ENCODE measurements at places on chromosomes 6 and 20.

DNA sequence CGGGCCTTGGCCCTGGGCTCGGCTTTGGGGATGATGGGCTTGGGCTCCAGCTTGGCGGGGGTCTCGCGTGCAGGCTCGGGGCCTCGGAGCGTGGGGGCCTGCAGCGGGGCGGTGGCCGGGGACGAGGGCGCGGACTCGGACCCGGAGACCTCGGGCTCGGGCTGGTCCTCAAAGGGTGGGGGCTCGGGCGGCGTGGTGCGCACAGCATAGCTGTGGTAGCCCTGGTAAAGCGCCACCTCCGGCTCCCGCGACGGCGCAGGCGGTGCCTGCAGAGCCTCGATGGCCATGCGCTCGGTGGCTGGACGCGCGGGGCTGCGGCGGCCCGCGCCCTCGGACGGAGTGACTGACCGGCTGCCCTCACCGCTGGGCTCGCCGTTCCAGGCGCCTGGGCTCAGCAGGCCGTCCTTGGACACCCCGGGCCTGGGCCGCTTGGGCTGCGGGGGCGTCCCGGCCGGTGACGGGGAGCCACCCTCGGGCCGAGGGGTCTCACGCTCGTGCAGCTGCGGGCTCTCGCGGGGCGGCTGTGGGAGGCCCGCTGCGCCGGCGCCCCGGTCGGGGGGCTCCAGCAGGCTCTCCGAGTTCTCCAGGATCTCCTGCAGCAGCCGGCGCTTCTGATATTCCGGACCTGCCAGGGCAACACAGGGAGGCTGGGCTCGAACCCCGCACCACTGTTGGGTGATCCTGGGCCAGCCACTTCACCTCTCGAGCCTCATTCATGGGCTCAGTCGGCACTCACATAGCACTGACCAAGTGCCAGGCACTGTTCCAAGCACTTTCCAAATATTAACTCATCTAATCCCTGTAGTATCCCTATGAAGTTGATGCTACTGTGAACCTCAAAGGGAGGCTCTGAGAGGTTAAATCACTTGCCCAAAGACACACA, 71.0 kb downstream of the JPH2 start:
- H3K27ac ChIP-seq = no peak overlapping the region
- DNase-seq = no peak
- H3K36me3 ChIP-seq = no peaks in the 10 kb centered on the region

GRCh38 chr6:150184850-150185731, 42.2 kb downstream of the PPP1R14C start:
- H3K27me3 ChIP-seq = peaks cover 10% of the 10 kb centered on the region
- H3K27ac ChIP-seq = no peak overlapping the region
- DNase-seq = no peak

- H3K27me3 ChIP-seq = no peaks in the 10 kb centered on the region
- H3K4me3 ChIP-seq = no peak overlapping the region
- DNase-seq = no peak
- no peaks in the 10 kb centered on the region for H3K4me1 ChIP-seq
- no peaks in the 10 kb centered on the region for H3K36me3 ChIP-seq
These were observed 256.7 kb downstream of the PKHD1 start for GRCh38 chr6:51830666-51831065.

DNA sequence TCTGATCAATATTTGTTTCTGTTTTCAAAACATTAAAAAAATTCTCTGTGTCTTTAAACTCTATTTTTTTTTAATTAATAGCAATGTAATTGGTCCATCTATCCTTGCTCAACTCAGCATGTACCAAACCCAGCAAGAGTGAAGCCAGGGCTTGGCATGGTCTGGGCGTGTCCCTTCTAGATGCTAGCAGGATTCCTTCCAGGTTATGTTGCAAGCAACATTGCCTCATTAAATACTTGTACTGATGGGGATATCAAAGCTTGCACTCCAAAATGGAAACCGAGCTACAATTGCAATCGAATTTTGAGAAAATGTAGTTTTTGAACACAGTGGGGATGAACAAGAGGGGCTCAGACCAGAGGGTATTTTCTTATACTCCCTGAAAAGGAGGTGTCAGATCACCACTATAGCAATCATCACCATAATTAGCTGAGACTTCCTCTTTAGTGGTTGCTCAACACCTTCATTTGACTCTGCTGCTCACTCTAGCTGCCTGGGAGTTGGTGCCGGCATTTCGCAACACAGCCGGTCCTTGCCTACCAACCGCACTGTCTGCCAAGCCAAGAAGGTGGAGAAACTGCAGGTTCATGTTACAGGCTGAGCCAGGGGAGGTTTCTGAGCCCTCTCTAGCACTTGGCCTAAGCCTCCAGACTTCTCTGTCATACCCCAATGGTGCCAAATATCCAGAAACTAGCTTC, 67.8 kb upstream of the RALGAPA2 start:
- no peak for DNase-seq
- no peak overlapping the region for H3K4me3 ChIP-seq
- no peaks in the 10 kb centered on the region for H3K4me1 ChIP-seq
- H3K27me3 ChIP-seq = peaks cover 3% of the 10 kb centered on the region

DNA sequence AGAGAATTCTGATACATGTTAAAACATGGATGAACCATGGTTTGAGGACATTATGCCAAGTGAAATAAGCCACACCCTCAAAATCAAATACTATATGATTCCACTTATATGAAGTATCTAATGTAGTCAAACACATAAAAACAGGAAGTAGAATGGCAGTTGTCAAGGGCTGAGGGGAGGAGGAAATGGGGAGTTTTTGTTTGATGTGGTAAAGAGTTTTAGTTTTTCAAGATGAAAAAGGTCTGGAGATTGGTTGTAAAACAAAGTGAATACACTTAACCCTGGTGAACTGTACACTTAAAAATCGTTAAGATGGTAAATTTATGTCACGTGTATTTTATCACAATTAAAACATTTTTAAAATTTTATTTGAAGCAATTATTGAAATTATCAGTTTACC, 127.4 kb upstream of the GRIK2 start:
- H3K4me1 ChIP-seq = no peaks in the 10 kb centered on the region
- no peaks in the 10 kb centered on the region for H3K27me3 ChIP-seq
- H3K4me3 ChIP-seq = no peak overlapping the region
- DNase-seq = no peak
- H3K36me3 ChIP-seq = no peaks in the 10 kb centered on the region
- H3K27ac ChIP-seq = no peak overlapping the region

GRCh38 chr6:30543821-30544220, 12.5 kb downstream of the GNL1 start:
- peaks cover 23% of the 10 kb centered on the region for H3K36me3 ChIP-seq
- no peak for DNase-seq
- no peaks in the 10 kb centered on the region for H3K27me3 ChIP-seq
- no peak overlapping the region for H3K4me3 ChIP-seq
- H3K27ac ChIP-seq = no peak overlapping the region
- peaks cover 33% of the 10 kb centered on the region for H3K4me1 ChIP-seq

GRCh38 chr6:161921602-161922395, 647.9 kb upstream of the AGPAT4 start:
- DNase-seq = no peak
- no peak overlapping the region for H3K4me3 ChIP-seq
- H3K27ac ChIP-seq = no peak overlapping the region
- no peaks in the 10 kb centered on the region for H3K27me3 ChIP-seq

DNA sequence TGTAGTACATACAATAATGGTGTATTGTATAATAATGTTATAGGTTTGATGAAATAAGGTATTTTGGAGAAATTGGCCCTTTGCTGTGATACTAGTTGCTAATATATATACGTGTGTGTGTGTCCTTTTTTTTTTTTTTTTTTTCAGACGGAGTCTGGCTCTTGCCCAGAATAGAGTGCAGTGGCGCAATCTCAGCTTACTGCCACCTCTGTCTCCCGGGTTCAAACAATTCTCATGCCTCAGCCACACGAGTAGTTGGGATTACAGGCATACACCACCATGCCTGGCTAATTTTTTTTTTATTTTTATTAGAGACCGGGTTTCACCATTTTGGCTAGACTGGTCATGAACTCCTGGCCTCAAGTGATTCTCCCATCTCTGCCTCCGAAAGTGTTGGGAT, 23.3 kb downstream of the SENP6 start:
- H3K27me3 ChIP-seq = no peaks in the 10 kb centered on the region
- peaks cover 23% of the 10 kb centered on the region for H3K36me3 ChIP-seq
- no peak for DNase-seq
- H3K27ac ChIP-seq = no peak overlapping the region

DNA sequence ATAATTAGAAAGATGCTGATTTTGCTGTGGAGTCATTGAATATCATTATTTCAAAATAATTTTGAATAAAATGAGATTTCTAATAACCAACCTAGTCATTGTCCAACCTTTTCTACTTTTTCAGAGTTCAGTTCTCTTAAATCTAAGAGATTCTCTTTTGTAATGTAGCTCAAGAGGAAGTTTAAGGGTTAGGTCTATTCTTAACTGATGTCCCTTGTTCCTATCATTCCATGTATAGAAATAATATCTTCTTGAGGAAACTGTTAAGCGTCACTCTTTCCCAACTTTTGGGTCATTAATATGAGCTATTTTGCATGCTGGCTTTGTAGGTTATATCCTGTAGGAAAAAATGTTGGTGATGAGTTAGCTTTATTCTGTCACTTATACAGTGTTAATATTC, 27.0 kb downstream of the RNF144B start:
- H3K4me1 ChIP-seq = no peaks in the 10 kb centered on the region
- no peak overlapping the region for H3K27ac ChIP-seq
- peaks cover 3% of the 10 kb centered on the region for H3K27me3 ChIP-seq
- DNase-seq = no peak
- H3K36me3 ChIP-seq = no peaks in the 10 kb centered on the region

Measured in activated T-helper 1 cell treated with anti-CD3 and anti-CD28 coated beads, Interleukin-12 subunit alpha, Interleukin-12 subunit beta, Interleukin-2, Interleukin-4 antibody, amounts not matched to agents 30 ng/mL and 10 ng/mL and 1 ng/mL, durations not matched to agents 14 hours and 24 hours and 36 hours (primary cell).